ENCODE measurements at places on chromosomes 7 and 10.

GRCh38 chr10:68142761-68143160 lies 33.5 kb downstream of the MYPN start:
- no peak for DNase-seq

DNA sequence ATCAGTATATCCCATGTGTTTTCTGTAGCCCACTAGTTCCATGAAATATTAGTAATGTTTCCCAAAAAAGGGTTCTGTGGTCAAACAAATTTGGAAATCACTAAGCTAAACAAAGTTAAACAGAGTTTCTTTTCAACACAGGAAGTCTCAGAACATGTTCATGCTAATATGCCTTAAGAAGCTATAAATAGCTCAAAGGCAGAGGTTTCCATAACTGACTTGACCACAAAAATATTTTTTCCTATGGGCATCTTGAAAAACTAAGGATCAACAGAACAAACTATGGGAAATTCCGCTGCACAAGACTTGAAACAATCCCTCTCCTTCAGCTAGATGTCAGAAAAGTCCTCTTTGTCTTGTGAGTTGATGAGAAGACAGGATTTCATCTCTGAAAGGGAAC lies 59.7 kb downstream of the SEM1 start:
- DNase-seq, result no peak

DNA sequence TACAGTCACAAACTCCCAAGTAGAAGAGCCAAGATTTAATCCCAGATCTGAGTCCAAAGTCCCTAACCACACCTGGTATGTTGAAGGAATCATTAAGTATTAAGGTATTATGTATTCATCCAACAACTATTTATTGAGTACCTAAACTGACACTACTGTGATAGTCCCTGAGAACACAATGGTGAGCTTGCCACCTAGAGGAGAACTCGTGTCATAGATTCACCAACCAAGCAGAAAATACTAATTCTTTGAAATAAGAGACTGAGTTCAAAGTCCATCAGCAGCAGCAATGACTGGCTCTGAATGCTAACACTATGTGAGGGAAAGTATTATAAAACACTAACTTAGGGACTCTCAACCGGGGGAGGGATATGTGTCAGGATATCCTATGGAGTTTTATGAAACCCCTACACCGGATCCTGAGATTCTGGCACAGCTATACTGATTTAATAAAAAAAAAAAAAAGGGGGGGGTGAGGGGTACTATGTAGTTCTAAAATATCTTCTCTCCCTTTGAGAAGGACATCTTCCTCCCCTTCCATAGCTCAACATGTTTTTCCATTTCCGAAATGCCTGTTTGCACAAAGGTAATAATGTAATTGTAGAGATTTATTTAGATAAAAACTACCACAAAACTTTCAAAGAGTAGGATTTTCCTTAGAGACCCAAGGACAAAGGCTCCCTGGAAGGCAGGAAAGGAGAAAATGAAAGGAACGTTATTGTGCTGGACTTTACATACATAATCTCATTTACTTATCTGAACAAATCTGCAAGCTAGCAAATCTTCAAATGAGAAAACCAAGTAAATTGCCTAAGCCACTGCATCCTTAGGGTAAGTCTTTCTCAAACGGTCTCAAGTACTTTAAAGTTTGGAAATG lies 1.6 kb downstream of the NCOA4 start:
- DNase-seq, result peak; percentile 69

DNA sequence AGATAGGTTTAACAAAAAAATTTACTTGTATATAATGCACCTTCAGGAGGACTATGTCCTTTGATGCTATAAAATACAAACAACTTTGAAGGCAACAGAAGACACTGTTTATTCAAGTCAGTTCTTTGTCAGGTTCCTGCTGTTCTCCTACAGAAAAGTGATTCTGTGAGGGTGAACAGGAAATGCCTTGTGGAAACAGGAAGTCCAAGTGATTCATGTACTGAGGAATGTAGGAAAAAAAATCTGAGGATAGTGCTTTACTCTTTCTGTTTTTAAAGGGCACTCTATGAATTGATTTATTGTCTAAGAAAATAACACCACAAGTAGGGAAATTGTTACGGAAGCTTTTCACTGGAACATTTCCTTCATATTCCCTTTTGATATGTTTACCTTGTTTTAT lies 171.9 kb downstream of the HDAC9 start:
- DNase-seq, result peak; percentile 97

- DNase-seq, result no peak
These were observed 179.8 kb downstream of the DYNC1I1 start for GRCh38 chr7:95951997-95952795.

- DNase-seq, result no peak
These were observed 209.5 kb upstream of the INHBA start for GRCh38 chr7:41912426-41912825.

DNA sequence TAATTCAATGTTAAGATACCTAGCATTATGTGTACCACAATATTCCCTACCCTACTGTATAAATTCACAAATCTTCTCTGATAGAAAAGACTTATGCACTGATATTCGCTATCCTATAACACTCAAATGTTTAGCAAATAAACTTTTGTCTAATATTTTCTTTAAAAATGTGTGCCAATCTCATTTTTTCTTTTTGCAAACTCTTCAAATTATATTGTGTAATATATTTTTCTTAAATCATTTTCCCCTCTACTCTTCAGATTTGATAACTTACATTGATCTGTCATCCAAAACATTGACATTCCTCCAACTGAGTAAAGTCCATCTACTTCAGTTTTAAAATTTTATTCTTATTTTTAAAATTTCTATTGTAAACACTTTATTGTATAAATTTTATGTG lies 240.2 kb upstream of the CNTNAP2 start:
- no peak for DNase-seq

GRCh38 chr7:70523249-70523988 lies 608.5 kb upstream of the GALNT17 start:
- no peak for DNase-seq

DNA sequence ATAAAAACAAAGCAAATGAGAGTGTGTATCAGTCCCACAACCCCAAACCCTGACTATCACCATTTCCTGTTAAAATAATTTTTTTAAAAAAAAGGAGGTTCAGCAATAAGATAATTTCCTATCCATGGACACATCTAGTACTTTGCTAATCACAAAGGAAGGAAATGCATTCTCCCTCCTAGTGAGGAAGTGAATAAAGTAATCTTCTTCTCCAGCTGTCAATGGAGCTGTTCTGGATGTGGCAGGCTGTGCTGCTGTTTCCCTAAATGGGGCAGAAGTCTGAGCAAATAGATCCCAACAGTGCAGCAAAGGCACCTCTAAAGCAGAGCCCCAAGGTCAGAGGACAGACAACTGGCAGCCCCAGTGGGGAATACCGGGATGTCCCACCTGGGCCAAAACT lies 540.0 kb downstream of the KCNMA1 start:
- no peak for DNase-seq

DNA sequence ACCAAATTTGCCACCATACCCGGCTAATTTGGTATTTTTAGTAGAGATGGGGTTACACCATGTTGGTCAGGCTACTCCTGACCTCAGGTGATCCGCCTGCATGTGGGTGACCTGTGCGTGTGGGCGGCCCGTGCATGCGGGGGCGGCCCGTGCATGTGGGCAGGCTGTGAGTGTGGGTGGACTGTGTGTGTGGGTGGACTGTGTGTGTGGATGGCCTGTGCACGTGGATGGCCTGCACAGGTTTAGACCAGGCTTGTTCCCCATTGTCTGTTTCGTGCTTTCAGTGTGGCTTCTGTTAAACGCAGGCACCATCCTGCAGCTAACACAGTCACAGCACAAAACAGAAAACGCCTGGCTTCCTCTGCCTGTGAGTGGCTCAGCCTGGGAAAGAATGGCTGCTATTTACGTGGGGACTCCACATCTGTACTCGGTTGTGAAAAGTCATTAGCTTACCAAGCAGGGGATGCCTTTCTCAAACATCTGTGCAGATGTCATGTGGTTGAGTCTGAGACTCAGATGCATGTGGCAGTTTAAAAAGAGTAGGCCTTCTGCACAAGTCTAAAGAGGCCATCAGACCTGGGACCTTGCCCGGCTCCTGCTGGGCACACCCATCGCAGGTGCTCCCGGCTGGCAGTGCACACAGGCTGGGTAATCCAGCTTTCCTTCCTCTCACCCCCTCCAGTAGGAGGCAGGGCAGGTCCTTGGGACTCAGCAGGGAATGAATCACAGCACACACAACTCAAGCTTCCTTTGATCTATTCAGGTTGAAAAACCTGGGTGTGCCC lies 91.6 kb downstream of the COBL start:
- DNase-seq, result no peak

DNA sequence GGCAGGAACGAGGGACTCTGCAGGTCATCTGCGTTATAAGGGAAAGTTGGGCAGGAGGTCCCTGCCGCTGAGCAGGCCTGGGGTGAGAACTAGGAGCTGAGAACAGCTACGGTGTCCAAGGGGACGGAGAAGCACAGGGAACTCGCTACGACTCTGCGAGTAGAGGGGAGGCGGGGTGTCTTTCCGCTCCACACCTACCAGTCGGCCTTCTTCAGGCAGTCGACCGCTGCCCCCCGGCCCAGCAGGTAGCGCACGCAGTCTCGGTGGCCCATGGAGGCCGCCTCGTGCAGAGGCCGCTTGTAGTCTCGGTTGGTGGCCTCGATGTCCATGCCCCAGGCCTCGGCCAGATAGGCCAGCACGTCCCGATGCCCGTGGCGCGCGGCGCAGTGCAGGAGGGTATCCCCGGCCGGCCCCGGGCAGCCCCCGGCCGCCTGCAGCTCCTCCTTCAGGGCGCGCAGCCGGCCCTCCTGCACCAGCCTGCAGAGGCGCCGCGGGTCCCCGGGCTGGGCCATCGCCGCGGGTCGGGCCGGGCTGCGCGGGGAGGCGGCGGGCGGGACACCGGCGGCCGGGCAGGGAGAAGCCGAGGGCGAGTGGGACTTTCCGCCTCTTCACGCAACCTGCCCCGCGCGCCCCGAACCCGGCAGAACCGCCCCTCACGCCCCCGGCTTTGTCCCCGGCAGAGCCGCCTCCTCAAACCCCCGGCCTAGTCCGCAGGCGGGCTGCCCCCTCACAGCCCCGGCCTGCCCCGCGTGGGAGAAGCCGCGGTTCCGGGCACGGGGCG lies 660 bp downstream of the ANKRD16 start:
- peak; percentile 3 for DNase-seq

- DNase-seq, result no peak
These were observed 573 bp downstream of the BLVRA start for GRCh38 chr7:43758822-43759683.

DNA sequence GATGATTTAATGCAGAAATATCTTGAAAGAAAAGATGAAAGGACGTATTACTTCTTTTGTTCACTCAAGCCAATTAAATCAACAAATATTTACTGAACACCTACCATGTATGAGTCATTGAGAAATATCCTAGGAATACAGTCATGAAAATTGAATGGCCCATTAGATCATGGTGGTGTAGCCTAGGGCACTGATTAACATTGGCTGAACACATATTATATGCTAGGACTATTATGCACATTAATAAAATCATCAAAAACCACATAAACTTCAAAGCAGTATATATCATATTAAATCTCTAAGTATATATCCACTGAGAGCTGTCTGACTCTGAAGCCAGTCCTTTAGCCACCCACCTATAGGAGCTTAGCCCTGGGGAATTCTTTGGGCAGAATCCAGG lies 41.8 kb downstream of the FAM204A start:
- DNase-seq, result no peak

- no peak for DNase-seq
These were observed 209.9 kb upstream of the TBX20 start for GRCh38 chr7:35463751-35464150.

GRCh38 chr10:3530783-3531645 lies 254.0 kb downstream of the KLF6 start:
- DNase-seq, result no peak

DNA sequence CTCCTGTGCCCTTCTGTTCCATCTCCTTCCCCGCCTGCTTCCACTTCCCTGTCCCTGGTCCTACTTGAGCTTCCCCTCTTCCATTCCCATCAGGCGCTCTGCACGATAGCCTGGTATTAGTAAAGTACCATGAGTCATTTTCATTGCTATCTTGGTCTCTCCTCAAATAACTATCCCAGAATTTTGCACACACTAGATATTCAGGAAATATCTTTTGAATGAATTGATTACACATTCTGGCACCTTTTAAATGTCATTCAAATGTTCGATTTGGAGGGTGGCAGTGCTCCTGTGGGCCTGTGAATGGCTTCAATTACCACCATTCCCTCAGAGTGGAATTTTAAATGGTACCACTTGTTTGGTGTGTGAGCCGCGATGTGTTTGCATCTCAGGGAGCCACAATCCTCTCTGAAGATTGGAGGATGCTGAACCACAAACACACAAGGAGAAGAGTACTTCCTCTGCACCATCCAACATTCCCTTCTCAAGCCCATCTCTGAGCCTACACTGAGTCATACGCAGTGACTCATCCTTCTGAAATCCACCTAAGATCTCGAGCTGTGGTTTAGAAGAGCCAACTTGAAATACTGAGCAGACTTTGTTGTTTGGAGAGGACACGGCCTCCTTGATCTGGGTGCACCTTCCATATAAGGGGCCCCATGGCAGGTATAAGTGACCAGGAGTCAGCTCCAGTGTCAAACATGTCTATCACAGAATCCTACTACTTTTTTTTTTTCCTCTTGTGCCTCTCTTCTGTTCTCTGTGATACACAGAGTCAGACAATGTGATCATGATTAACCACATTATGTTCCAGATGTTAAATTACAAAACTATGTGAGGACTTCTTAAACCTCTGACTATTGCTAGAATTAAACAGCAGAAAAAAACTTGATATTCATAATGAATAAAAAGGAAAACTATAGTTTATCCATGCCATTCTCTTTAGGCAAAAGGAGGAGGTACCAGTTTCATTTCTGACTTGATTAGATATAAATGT lies 81.9 kb downstream of the BMPER start:
- peak; percentile 97 for DNase-seq

DNA sequence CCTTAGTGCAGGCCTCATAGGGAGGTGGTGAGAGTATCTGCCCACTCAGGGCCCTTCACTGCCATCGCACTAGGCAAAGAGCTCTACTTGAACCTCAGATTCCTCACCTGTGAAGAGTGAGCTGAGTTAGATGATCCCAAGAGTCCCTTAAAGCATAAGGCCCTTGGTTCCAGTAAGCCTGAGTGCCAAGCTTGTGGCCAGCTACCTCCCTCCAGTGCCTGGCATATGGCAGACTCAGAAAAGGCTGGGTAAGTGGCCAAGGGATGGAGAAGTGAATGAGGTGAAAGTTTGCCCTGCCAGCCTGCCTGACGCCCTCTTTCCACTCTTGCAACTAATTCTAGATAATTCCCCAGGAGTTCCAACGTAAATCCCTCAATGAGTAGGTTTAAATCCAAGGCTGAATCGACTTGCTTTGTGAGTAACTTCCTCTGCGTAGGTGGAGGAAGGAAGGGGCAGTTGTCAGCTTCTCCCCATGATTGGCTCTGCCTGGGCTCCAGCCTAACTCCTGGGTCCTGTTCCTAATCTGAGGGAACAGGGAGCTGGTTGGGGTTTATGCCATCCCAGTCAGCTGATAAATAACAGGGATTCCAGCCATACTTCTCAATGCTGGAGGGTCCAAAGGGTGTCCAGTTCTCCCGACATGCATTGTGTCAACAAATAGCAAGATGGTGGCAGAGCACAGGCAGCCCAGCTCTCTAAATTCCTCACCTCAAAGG lies 14.2 kb downstream of the DUSP5 start:
- DNase-seq, result no peak

GRCh38 chr7:44467217-44467548 lies 23.3 kb downstream of the NUDCD3 start:
- DNase-seq, result no peak

GRCh38 chr10:13567030-13567429 lies 19.7 kb upstream of the PRPF18 start:
- DNase-seq, result no peak

Data from SW 1271 (cell line).